A172 (cell line): ENCODE measurements at places on chromosomes 12 and 14. TPM values are rescaled to one million over a fixed set of nuclear protein-coding genes. Genes with fewer than 3 reads are reported as not detected.

DNA sequence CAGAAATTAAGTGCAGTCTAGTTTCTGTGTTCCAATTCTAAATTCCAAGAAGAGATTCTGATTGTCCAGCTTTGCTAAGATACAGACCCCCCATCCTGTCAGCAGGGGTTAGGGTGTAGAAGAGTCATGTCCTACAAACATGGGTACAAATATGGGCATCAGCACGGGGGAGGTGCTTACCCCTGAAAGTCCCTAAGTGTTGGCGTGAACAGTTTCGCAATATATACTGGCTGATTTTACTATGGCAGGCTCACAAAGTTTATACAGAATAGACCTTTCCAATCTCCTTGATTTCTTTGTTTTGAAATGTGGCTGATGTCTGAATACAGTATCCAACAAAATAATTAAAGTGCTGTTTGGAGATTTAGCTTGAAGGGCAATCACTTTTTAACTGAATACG, 71.6 kb upstream of the PPM1H start:
- no peak for DNase-seq

ADAM21 gene
- 0.17 and 0.41 TPM in 2 replicates for total RNA-seq

DNA sequence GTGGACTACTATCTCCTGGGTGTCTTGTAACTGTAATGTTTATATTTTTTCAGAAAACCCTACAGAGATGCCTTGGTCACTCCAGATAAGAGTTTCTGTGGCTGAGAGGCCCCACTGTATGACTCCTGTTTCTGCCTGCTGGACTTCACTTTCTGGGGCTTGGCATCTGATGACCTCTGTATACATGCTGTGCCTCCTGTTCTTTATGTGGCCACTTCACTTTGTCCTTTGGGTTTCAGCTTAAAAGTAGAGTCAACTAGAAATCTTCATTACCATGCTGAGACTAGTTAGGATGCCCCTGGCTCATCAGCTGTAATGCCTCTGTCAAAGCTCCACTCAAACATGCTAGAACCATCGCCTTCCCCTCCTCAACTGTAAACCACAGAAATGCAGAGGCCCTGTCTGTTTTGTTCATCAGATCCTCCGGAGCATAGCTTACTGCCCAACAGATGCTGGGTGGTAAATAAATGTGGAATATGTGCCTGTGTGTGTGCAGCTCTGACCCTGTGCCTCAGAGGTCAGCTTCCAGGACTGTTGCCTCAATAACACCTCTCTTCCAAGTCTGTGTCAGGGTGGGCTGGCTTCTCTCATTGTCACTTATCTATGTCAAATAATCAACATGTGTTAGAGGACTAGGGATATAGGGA, 25.5 kb downstream of the ZNF664 start:
- DNase-seq: no peak

DNA sequence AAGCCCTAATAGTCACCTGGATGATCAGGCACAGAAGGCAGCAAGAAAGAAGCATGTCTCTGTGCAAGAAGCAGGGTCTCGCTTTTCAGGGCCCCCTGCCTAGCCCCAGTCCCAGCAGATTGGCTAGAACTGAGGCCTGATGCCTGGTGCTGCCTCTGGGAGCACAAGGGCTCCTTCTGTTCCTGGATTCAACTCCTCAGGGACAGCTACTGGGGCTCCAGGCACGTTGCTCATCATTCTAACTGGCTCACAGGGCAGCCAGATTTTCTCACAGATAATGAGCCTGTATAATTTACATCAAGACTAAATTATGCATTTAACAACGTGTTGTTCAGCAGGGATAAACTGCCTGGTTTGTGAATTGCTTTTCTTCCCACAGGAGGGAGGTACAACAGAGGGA, 106.5 kb upstream of the PLXNC1 start:
- no peak for DNase-seq

DNA sequence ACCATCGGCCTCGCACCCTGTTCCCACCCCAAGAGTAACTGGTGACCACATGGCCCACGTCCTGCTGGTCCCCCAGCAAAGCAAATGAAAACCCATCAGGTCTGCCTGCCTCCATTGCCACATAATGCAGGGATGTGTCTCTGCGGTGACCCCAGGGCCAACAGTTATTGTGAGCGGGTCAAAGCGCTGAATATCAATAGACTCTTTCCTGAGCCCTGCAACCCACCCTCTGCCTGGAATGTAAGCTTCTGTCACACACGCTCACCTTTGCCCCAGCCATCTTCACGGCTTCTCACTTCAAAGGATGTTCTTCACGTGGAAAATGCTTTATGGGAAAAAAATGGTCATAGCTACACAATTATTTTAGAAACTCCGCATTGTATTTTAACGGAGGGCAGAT, 63.9 kb downstream of the FZD10 start:
- no peak for DNase-seq

- no peak for DNase-seq
Measured at GRCh38 chr12:128991716-128992115, 138.4 kb downstream of the GLT1D1 start.

KRT8 gene
- total RNA-seq: 287 and 407 TPM in 2 replicates

DNA sequence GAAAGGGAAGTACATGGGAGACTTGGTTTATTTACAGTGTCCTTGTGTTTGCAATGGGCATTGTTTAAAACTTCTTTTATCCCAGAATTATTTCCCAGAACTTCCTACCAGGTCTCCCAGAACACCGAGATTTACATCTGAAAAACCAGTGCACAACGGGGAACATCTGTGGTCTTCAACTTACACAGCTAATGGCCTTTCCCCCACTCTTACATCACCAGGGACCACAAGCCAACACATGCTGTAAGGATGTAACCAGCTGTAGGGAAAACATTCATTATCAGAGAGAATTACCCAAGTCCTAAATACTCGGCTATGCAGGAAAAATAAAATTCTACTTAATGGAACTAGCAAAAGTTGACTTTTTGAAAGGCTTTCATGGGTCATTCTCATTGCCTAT, 267.6 kb downstream of the DUSP6 start:
- DNase-seq: no peak

CACNA2D4 gene
- total RNA-seq: not detected in 2 replicates

DNA sequence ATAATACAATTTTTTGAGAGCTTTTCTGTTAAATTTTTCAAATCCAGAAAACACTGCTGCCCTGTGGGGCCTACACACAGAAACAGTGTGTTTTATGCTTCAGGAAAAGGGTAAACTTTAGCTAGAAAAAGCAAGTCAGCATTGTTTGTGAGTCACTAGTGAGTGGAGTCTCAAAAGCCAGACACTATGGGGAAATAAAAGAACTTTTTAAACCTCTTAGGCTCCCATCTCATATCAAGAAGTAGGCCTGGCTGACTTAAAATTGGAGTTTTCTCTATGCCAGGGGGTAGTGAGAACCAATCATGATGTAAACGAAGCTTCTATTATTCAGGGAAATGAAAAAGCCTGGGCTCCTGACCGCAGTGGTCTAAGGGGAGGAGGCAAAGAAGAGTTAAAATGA, 12.6 kb downstream of the GPR65 start:
- DNase-seq: no peak

- no peak for DNase-seq
Measured at GRCh38 chr12:102728506-102729242, 188.4 kb downstream of the PAH start.

- DNase-seq: peak; percentile 96
Measured at GRCh38 chr12:53427905-53428594, 4.4 kb downstream of the AMHR2 start.

SLC22A17 gene
- total RNA-seq: 10.3 and 11.6 TPM in 2 replicates

- no peak for DNase-seq
Measured at GRCh38 chr12:45909041-45909713, 81.2 kb downstream of the SCAF11 start.

TAS2R42 gene
- not detected in 2 replicates for total RNA-seq

SERPINA10 gene
- not detected in 2 replicates for total RNA-seq

DNA sequence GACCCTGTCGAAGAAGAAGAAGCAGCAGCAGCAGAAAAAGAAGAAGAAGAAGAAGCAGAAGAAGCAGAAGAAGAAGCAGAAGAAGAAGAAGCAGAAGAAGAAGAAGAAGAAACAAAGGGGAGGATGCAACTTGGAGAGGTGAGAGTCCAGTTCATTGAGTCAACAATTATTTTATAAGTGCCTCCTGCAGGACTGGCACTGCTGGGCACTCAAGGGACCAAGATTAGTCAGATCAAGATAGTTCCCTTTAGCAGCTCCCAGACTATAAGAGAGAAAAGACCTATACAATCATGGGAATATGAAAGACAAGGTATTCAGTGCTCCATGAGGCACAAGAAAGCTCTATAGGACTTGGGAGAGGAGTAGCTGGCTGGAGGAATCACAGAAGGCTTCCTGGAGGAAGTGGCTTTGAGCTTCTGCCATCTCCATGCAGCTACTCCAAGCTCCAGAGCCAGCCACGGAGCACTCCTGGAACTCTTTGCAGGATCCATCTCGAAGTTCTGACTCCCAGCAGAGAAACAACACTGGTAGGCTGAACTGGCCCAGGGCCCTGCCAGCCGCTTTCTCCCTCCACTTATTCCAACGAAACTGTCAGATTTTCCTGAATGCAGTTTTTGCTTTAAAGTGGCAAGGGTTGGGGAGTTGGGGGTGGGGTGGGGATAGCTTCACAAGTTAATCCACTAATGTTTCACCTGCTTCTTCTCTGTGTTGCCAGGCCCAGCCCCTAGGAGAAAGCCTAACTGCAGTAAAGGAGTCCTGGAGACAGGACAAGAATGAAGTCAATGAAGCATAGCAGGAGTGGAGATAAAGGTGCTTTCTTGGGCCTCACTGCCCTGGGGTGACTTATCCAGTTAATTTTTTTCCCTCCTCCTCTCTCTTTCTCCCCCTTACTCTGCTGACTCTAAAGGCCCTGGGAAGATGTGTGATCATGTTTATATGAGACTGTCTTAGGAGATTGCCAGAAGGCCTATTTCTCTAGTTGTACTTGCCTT, 140.1 kb upstream of the PARP11 start:
- no peak for DNase-seq

GRCh38 chr14:33742166-33742565, 208.7 kb downstream of the EGLN3 start:
- no peak for DNase-seq

OTOGL gene
- 0.22 and 0.67 TPM in 2 replicates for total RNA-seq

PTPN21 gene
- 5.3 and 10.1 TPM in 2 replicates for total RNA-seq

DNA sequence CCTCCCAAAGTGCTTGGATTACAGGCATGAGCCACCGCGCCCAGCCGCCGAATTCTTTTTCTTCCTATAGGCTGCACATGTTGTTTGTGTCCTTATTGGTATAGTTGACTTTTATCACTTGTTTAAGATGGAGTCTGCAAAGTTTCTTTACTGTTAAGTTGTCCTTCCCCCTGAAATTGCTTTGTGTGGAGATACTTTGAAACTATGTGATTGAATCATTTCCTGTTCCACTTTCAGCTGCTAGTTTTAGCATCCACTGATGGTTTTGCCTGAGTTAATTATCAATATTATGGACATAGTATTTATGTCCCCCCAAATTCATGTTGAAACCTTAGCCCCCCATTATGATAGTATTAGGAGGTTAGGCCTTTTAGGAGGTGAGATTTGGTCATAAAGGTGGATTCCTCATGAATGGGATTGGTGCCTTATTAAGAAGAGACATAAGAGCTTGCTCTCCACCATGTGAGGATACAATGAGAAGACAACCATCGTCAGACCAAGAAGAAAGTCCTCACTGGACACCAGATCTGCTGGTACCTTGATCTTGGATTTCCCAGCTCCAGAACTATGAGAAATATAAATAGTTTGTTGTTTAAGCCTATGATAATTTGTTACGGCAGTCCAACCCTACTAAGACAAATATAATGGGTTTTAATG, 34.9 kb downstream of the PPHLN1 start:
- no peak for DNase-seq

DNA sequence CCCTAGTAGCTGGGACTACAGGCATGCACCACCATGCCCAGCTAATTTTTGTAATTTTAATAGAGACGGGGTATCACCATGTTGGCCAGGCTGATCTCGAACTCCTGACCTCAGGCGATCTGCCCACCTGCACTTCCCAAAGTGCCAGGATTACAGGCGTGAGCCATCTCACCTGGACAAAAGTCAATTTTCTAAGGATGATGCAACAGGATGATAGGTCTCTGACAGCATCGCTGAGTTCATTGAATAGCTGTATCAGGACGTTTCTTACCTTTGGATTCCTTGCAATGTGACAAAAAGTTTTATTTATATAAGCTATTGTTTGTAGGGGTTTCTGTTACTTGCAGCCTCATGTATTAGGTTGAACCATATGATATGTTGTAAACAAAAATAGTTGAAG, 55.5 kb upstream of the PCED1B start:
- no peak for DNase-seq

DNA sequence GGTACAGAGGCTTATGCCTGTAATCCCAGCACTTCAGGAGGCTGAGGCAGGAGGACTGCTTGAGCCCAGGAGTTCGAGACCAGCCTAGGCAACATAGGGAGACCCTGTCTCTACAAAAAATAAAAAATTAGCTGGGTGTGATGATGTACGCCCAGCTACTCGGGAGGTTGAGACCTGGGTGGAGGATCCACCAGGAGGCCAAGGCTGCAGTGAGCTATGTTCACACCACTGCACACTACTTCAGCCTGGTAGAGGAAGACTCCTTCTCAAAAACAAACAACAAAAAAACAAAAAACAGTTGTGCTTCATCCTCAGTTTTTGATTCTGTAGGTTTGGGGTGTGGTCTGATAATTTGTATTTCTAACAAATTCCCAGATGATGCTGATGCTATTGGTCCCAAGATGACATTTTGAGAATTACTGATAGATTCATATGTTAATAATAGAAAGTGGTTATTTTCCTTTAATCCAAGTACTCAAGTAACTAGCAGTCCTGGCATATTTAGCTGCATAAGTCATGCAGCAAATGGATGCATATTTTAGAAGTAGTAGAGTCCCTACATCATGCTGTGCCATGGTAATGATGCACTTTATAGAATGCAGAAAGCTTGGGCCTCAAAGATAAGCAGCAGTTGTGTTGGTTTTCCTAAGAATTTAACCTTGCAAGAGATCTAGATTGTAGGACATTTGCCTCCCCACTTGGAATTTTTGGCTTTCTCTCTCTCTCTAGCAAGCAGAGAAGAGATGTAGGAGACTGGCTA, 76.1 kb upstream of the PAWR start:
- no peak for DNase-seq

ZC2HC1C gene
- total RNA-seq: 1.7 and 2.0 TPM in 2 replicates

- DNase-seq: no peak
Measured at GRCh38 chr12:116273813-116274550, 3.5 kb downstream of the MED13L start.

GRCh38 chr12:103779410-103780092, 61.5 kb downstream of the NT5DC3 start:
- peak; percentile 90 for DNase-seq

DNA sequence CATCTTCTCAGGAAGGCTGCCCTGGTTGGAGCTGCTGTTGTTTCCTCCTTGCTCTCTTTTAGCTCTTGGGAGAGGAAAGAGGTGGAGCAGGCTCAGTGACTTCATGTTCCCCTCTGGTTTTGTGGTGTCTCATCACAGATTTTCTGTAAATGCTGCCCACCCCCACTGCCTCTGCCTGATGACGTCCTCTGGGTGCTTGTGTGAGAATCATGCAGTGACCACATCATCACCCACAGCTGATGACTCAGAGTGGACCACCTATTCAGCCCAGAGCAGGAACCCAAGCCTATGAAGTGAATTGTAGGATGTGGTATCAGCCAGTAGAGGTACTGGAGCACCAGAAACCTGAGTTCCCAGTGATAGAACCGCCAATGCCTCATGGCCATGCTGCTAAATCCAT, at the start of gene GZMB:
TSS of gene GZMB (minus strand) at position 33 of the 400 bp plus-strand sequence. CDS start at position 3, 30 bp downstream.
- no peak for DNase-seq
